ENCODE measurements at places on chromosomes 13 and 19. TPM values are rescaled to one million over a fixed set of nuclear protein-coding genes. Genes with fewer than 3 reads are reported as not detected.
A peak's percentile ranks its signal among the peaks of the same experiment; 100 is the strongest.

- no peak for DNase-seq
- H3K27ac ChIP-seq = no peak overlapping the region
- no peaks in the 10 kb centered on the region for H3K27me3 ChIP-seq
- no peak overlapping the region for H3K4me3 ChIP-seq
These were observed 857.2 kb downstream of the SLITRK1 start for GRCh38 chr13:83024955-83025594.

GRCh38 chr19:10256970-10257615 lies 5.1 kb downstream of the MRPL4 start:
- H3K27me3 ChIP-seq = no peaks in the 10 kb centered on the region
- H3K27ac ChIP-seq = no peak overlapping the region
- H3K4me3 ChIP-seq = no peak overlapping the region

- no peaks in the 10 kb centered on the region for H3K27me3 ChIP-seq
- peaks cover 16% of the 10 kb centered on the region for H3K4me1 ChIP-seq
- peaks cover 23% of the 10 kb centered on the region for H3K36me3 ChIP-seq
- DNase-seq = peak; percentile 76
- peak overlapping the region; percentile 94 for H3K27ac ChIP-seq
These were observed 867 bp downstream of the WBP4 start for GRCh38 chr13:41061914-41062837.

Gene ELF1
- 11.4 TPM for total RNA-seq

Gene ERFL
- 0.69 TPM for total RNA-seq

Gene IFNL1
- not detected for total RNA-seq

DNA sequence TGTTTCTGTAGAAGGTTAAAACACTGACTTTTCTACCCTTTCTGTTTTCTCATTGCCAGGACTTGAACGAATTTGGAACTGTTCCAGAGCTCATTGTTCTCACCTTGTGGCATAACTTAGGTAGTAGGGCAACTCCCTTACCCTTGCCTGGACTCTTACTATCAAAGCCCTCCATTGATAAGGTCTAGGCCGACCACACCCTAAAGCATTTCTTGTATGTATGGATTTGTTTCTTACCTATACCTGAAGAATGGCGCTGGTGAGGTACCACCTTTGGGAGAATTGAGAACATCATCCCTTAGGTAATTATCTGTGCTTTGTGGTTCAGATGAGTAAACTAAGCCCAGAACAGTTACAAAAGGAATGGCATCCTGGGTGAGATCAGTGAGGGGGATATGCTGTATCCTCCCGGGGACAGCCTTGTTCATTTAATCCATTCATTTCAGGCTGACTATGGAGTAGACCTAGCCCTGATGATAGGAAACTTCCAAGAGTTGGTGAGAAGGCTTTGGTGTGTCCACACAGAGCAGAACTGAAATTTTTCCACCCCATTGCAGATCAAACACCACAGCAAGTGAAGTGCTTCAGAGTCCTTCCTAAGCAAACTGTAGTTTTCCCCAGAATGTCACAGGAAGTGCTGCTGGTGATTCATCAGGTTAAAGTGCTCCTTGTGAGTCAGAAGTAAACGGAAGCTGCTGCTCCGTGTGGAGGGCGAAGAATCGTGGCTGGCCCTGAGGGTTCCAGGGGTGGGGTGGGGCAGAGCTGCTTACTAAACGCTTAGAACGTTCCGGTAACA lies 113.0 kb downstream of the TEX26 start:
- no peak overlapping the region for H3K27ac ChIP-seq
- no peak for DNase-seq
- H3K36me3 ChIP-seq = no peaks in the 10 kb centered on the region
- peaks cover 8% of the 10 kb centered on the region for H3K4me1 ChIP-seq

GRCh38 chr13:42709276-42709675 lies 72.1 kb upstream of the FAM216B start:
- no peaks in the 10 kb centered on the region for H3K27me3 ChIP-seq
- no peak overlapping the region for H3K4me3 ChIP-seq
- H3K36me3 ChIP-seq = no peaks in the 10 kb centered on the region
- H3K27ac ChIP-seq = no peak overlapping the region

GRCh38 chr19:56088497-56089215 lies 32.4 kb downstream of the ZNF787 start:
- no peaks in the 10 kb centered on the region for H3K36me3 ChIP-seq
- no peaks in the 10 kb centered on the region for H3K27me3 ChIP-seq
- no peak overlapping the region for H3K27ac ChIP-seq

Gene CAPNS1
- 112 TPM for total RNA-seq

Gene USHBP1
- total RNA-seq = 5.2 TPM

DNA sequence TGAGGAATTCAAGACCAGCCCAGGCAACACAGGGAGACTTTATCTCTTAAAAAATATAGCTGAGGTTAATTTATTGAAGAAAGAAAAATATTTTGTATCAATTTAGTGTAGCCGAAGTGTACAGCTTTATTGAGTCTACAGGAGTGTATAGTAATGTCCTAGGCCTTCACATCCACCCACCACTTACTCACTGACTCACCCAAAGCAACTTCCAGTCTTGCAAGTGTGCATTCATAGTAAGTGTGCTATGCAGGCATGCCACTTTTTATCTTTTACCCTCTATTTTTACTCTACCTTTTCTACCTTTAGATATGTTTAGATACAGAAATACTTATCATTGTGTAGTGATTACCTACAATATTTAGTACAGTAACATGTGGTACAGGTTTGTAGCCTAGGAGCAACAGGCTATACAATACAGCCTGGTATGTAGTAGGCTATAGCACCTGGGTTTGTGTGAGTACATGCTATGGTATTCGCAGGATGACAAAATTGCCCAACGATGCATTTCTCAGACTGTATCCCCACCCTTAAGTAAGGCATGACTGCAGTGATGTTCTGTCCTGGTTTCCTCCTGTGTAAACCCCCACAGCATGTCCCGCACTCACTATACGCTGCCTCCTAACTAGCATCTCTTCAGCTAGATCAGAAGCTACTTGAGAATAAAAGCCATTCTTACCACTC lies 15.3 kb upstream of the ATP12A start:
- no peaks in the 10 kb centered on the region for H3K4me1 ChIP-seq
- H3K36me3 ChIP-seq = no peaks in the 10 kb centered on the region
- H3K27ac ChIP-seq = no peak overlapping the region
- H3K4me3 ChIP-seq = no peak overlapping the region

GRCh38 chr19:10884274-10884673 lies 12.9 kb downstream of the CARM1 start:
- no peak for DNase-seq
- no peak overlapping the region for H3K4me3 ChIP-seq
- no peaks in the 10 kb centered on the region for H3K27me3 ChIP-seq
- H3K4me1 ChIP-seq = peaks cover 84% of the 10 kb centered on the region
- H3K36me3 ChIP-seq = no peaks in the 10 kb centered on the region
